SK-MEL-5 (cell line): ENCODE measurements at places on chromosomes 2 and 18. TPM values are rescaled to one million over a fixed set of nuclear protein-coding genes. Genes with fewer than 3 reads are reported as not detected.

The DNAJC5G gene
- total RNA-seq, result not detected in 2 replicates

The SAG gene
- total RNA-seq, result not detected in 2 replicates

The ALLC gene
- not detected in 2 replicates for total RNA-seq

The GREB1 gene
- 57.6 and 72.2 TPM in 2 replicates for total RNA-seq

The SKOR2 gene
- not detected in 2 replicates for total RNA-seq

The ZSWIM2 gene
- total RNA-seq, result not detected in 2 replicates

The C2orf15 gene
- total RNA-seq, result 1.4 TPM in 1 of 2 replicates, not detected in the other

The ALPP gene
- total RNA-seq, result not detected in 2 replicates

The PDE1A gene
- 0.19 TPM in 1 of 2 replicates, not detected in the other for total RNA-seq

The INHBB gene
- total RNA-seq, result not detected in 2 replicates

The ZAP70 gene
- total RNA-seq, result not detected in 2 replicates

The IL37 gene
- total RNA-seq, result not detected in 2 replicates

The DES gene
- 0.13 TPM in 1 of 2 replicates, not detected in the other for total RNA-seq

The GAREM2 gene
- total RNA-seq, result 4.0 and 5.0 TPM in 2 replicates

The LGALSL gene
- 12.2 and 22.7 TPM in 2 replicates for total RNA-seq

The AQP12B gene
- total RNA-seq, result not detected in 2 replicates

The RMDN2 gene
- total RNA-seq, result 13.0 and 14.3 TPM in 2 replicates

The DNAH7 gene
- total RNA-seq, result 0.37 and 0.45 TPM in 2 replicates

The KCNS3 gene
- total RNA-seq, result 33.2 and 35.0 TPM in 2 replicates

The B4GALT6 gene
- total RNA-seq, result 16.1 and 18.4 TPM in 2 replicates

The CCBE1 gene
- 0.29 TPM in 2 replicates for total RNA-seq

The ARHGAP15 gene
- total RNA-seq, result 0.71 and 2.4 TPM in 2 replicates

The GALNT14 gene
- 4.8 and 5.9 TPM in 2 replicates for total RNA-seq

The OTX1 gene
- total RNA-seq, result 1.2 and 1.9 TPM in 2 replicates

The PAPOLG gene
- total RNA-seq, result 18.2 and 19.6 TPM in 2 replicates

The REG3G gene
- 0.19 TPM in 1 of 2 replicates, not detected in the other for total RNA-seq

The NEB gene
- 0.51 and 1.4 TPM in 2 replicates for total RNA-seq

The NR4A2 gene
- total RNA-seq, result 4.3 and 5.2 TPM in 2 replicates

The TSPYL6 gene
- total RNA-seq, result not detected in 2 replicates

The KHK gene
- total RNA-seq, result 3.0 and 3.2 TPM in 2 replicates

The GPR39 gene
- total RNA-seq, result 0.32 TPM in 1 of 2 replicates, not detected in the other

The SPR gene
- total RNA-seq, result 191 and 200 TPM in 2 replicates

The CCNYL1 gene
- 7.0 and 8.5 TPM in 2 replicates for total RNA-seq

The C1QL2 gene
- not detected in 2 replicates for total RNA-seq

The GEN1 gene
- total RNA-seq, result 16.1 and 21.4 TPM in 2 replicates

The PLEKHH2 gene
- 17.6 and 20.9 TPM in 2 replicates for total RNA-seq

The CABYR gene
- total RNA-seq, result 2.5 and 3.3 TPM in 2 replicates

The SIX2 gene
- not detected in 2 replicates for total RNA-seq

The TFCP2L1 gene
- total RNA-seq, result 0.08 and 0.13 TPM in 2 replicates

The SATB2 gene
- 5.6 and 7.4 TPM in 2 replicates for total RNA-seq

The TRIM54 gene
- not detected in 2 replicates for total RNA-seq

The MOGAT1 gene
- total RNA-seq, result not detected in 2 replicates

The RBKS gene
- total RNA-seq, result 1.6 and 2.4 TPM in 2 replicates

The CACNB4 gene
- total RNA-seq, result 0.29 and 0.35 TPM in 2 replicates

The ARHGEF4 gene
- total RNA-seq, result 2.9 and 4.0 TPM in 2 replicates

The PLEK gene
- total RNA-seq, result not detected in 2 replicates

The PTPN18 gene
- total RNA-seq, result 17.2 and 19.3 TPM in 2 replicates

The GAD1 gene
- 18.1 and 23.5 TPM in 2 replicates for total RNA-seq

The DPP10 gene
- not detected in 2 replicates for total RNA-seq

The SGPP2 gene
- total RNA-seq, result not detected in 2 replicates

The SULT1C2 gene
- total RNA-seq, result 5.0 and 10.7 TPM in 2 replicates

The ANKRD62 gene
- 0.29 and 0.37 TPM in 2 replicates for total RNA-seq

The BCL11A gene
- 3.1 and 4.7 TPM in 2 replicates for total RNA-seq

The ARL5A gene
- 52.7 and 57.5 TPM in 2 replicates for total RNA-seq

The CROCC2 gene
- not detected in 2 replicates for total RNA-seq

The LIMS2 gene
- total RNA-seq, result 0.48 TPM in 1 of 2 replicates, not detected in the other
